ENCODE measurements at places on chromosomes 2 and 18. TPM values are rescaled to one million over a fixed set of nuclear protein-coding genes. Genes with fewer than 3 reads are reported as not detected.

GRCh38 chr2:99255491-99256318 is at the start of gene LYG2:
TSS of gene LYG2 (minus strand) at chr2:99255666. CDS start at chr2:99254260, 1,406 bp downstream.
- DNase-seq, result no peak

GRCh38 chr2:191459158-191459557 is 214.0 kb downstream of the MYO1B start:
- DNase-seq, result no peak

- DNase-seq, result no peak
Measured at GRCh38 chr2:40332191-40332826, 119.6 kb downstream of the SLC8A1 start.

GRCh38 chr18:61888622-61889021 is 4.2 kb downstream of the RNF152 start:
- DNase-seq, result no peak

DNA sequence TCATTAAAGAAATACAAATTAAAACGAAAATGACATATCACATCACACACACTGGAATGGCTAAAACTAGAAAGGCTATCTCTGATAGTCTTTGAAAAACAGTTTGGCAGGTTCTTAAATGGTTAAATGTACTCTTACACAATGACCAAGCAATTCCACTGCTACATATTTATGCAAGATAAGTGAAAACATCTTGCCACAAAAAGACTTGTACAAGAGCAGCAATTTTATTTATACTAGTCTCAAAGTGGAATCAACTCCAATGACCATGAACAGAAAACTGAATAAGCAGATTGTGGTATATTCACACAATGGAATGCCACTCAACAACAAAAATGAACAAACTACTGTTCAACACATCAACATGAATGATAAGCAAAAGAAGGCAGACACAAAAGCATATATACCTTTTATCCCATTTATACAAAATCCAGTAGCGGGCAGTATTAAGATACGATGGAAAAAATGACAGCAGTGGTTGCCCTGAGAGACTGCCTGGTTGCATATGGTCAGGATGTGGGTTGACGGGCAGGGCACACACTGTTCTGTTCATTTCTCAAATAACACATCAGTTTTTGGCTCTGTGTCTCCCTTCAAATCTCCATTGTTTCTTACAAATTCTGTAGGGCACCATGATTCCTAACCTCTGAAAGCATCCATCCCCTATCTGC is 25.4 kb downstream of the SP100 start:
- no peak for DNase-seq

- DNase-seq, result no peak
Measured at GRCh38 chr2:9232886-9233285, 26.3 kb downstream of the ASAP2 start.

GRCh38 chr2:168116448-168116847 is 130.9 kb downstream of the STK39 start:
- DNase-seq, result no peak

The HOXD3 gene
- total RNA-seq, result 10.9 TPM

The PFN4 gene
- 1.0 TPM for total RNA-seq

The PCARE gene
- not detected for total RNA-seq

The NEU4 gene
- total RNA-seq, result 0.38 TPM
